GM23338 (cell line): ENCODE measurements at places on chromosomes 7 and 10. TPM values are rescaled to one million over a fixed set of nuclear protein-coding genes. Genes with fewer than 3 reads are reported as not detected.

Gene PLA2G12B
- not detected in 2 replicates for total RNA-seq

Gene AKR1C4
- total RNA-seq = not detected in 2 replicates

Gene RADIL
- total RNA-seq = 7.8 and 9.8 TPM in 2 replicates

Gene ZNF438
- 0.74 and 0.94 TPM in 2 replicates for total RNA-seq

- DNase-seq = no peak
Measured at GRCh38 chr7:12178317-12178716, 32.8 kb upstream of the TMEM106B start.

GRCh38 chr7:105473163-105473562 lies 48.9 kb downstream of the PUS7 start:
- peak; percentile 13 for DNase-seq

DNA sequence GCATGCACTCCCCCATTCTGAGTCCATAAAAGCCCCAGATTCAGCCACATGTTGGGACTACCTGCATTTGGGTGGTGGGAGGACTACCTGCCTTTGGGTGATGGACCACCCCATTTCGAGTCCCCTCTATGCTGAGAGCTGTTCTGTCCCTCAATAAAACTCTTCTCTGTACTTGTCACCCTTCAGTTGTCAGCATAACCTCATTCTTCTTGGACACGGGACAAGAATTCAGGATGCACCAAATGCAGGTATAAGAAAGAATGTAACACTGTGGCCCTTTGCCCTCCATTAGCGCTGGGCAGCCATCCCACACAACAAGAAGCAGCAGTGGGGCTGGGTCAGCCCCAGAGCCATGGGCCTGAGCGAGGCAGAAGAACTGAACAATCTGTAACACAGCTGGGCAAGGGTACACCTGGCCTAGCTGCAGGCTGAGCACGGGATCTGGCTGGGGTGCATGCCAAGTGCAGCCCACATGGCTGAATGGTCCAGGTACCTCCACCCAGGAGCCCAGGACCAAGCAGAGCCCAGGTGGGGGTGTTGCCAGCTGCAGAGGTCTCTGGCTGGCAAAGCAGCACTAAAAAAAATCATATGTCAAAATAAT lies 1344.3 kb upstream of the LRRTM3 start:
- DNase-seq = peak; percentile 54

- DNase-seq = no peak
Measured at GRCh38 chr7:47142169-47142866, 439.6 kb downstream of the TNS3 start.

DNA sequence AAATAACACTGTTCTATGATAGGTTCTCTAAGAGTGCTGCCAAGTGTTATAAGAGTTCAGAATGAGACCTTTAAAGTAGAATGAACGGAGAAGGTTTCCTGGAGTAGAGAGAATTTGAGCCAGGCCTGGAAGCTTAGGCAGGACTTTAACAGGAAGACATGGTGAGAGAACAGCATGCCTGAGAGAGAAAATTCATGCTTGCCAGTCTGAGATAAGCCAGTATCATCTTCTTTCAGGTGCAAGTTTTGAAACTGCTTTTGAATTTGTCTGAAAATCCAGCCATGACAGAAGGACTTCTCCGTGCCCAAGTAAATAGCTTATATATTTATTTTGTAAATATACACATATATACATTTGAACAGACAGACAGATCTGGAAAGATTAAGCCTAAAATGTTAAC lies 22.1 kb downstream of the ARMC10 start:
- no peak for DNase-seq
